SK-N-SH (cell line): ENCODE measurements at places on chromosomes 7 and 10. TPM values are rescaled to one million over a fixed set of nuclear protein-coding genes. Genes with fewer than 3 reads are reported as not detected.
A peak's percentile ranks its signal among the peaks of the same experiment; 100 is the strongest.

The MYO3A gene
- polyA plus RNA-seq: not detected in 2 replicates

The TMEM176A gene
- not detected in 2 replicates for polyA plus RNA-seq

The HECW1 gene
- not detected in 2 replicates for polyA plus RNA-seq

The GDF2 gene
- polyA plus RNA-seq: not detected in 2 replicates

The SYNPO2L gene
- 0.05 TPM in 1 of 2 replicates, not detected in the other for polyA plus RNA-seq

The CLEC5A gene
- polyA plus RNA-seq: not detected in 2 replicates

The SEMA3D gene
- polyA plus RNA-seq: 30.1 and 48.7 TPM in 2 replicates

The GNGT1 gene
- 0.15 TPM in 1 of 2 replicates, not detected in the other for polyA plus RNA-seq

The ZDHHC6 gene
- 12.5 and 20.7 TPM in 2 replicates for polyA plus RNA-seq

The PNLIPRP1 gene
- not detected in 2 replicates for polyA plus RNA-seq

The PLXDC2 gene
- 2.5 and 3.0 TPM in 2 replicates for polyA plus RNA-seq

DNA sequence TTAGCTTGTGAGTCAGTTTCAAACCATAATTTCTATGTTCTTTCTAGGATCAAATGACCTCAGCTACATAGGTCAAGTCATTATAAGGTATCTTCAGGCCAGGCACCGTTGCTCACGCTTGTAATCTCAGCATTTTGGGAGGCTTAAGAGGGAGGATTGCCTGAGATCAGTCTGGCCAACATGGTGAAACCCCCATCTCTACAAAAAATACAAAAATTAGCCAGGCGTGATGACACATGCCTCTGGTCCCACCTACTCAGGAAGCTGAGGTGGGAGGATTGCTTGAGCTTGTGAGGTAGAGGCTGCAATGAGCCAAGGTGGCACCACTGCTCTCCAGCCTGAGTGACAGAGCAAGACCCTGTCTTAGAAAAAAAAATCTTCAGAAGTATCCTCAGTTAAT, 362.3 kb downstream of the GATA3 start:
- DNase-seq: no peak

DNA sequence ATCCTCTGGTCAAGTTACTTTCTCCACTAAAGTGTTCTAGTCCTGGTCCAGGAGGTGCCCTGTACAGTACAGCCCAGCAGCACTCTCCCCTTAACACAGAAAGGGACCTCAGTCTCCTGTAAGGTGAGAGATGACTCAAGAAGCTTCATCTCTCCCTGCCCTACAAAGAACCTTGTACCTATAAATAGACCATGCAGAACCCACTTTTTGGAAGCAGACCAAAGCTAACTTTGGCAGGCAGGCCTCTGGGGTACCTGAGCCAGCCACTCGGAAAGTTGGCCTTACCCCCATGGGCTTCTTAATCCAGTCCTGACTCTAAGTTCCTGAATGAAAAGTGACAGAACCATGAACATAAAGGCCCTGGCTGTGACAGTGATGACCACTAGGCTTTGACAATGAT, 454.8 kb downstream of the KCNMA1 start:
- DNase-seq: no peak

GRCh38 chr7:43785420-43785819, 26.9 kb downstream of the BLVRA start:
- DNase-seq: no peak

DNA sequence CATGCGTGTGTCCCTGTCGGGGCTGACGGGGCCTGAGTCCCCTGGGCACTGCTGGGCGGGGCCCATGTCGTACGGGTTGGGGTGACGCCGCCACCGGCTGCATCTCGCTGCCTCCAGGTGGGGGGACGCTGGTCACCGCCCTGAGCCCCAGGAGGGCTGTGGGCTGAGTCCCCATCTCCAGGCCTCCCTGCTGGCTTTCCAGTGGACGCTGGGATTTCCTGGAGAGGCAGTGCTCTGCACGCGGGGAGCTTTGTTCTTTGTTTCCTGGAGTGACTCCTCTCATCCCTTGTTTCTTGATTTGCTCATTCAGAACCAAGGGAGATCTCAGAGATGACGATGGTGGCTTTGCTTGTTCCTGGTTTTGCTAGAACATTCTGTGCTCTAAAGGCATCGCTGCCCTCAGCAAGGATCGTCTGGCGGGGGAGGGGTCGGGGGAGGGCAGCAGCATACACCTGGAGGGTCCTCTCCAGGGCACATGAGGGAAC, 21.0 kb downstream of the PWWP2B start:
- peak; percentile 41 for DNase-seq

DNA sequence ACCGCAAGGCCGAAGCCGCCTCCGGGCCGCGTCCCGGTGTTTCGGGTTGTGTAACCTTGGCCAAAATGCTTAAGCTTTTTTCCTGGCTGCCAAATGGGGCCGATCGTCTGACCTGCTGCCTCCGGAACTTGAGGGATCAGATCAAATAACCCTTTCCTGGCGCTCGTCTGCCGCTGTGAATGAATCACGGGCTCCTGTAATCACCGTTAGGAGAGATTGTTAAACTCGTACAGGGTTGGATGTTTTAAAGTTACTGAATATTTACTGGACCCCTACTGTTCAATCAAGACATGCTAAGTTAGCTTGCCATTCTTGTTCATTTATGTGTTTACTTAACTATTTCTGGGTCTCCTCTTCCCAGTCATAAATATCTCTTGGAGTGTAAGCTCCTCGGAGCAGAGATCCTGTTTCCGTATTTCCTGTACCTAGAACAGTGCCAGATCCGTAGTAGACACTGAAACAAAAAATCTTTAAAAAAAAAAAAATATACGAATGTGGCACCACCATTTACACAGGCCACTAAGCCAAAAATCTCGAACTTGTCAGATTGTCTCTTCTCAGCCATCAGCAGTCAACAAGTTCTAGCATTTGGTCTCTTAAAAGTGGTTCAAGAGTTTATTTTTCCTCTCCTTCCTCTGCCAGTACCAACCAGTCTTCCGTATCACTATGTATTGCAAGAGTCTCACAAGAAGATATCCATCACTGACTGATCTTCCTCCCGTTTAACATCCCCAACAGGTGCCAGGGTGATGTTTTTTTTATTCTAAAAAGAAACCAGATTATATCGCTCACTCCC, 650 bp upstream of the TM9SF3 start:
- no peak for DNase-seq

- DNase-seq: no peak
These were observed 82.8 kb downstream of the VOPP1 start for GRCh38 chr7:55489552-55489951.

GRCh38 chr10:78784546-78784945, 284.2 kb upstream of the ZMIZ1 start:
- DNase-seq: no peak

DNA sequence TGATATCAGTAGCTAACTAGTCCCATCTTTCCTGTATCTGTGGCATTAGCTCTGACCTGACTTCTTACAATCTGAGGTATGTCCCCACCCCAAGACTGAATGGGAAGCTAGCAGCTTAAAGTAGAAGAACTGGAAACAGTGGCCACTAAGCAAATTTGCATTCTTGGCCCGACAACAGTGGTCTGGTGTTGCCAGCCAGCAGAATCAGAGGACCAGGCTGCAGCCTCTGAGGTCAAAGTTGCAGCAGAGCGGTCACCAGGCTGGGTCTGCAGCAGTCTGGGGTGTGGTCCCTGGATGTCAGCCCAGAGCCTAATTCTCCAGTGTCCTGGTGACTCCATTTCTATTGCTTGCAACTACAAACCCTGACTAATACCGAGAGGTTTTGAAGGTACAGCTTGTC, 26.3 kb downstream of the FAM107B start:
- DNase-seq: no peak

- no peak for DNase-seq
These were observed 500.9 kb upstream of the ZMIZ1 start for GRCh38 chr10:78567680-78568455.

- DNase-seq: no peak
These were observed 59.9 kb downstream of the MRPL32 start for GRCh38 chr7:42991913-42992591.

- no peak for DNase-seq
These were observed 36.3 kb downstream of the SMNDC1 start for GRCh38 chr10:110268442-110268841.

- DNase-seq: no peak
These were observed 49.5 kb downstream of the SGMS1 start for GRCh38 chr10:50574305-50574704.

DNA sequence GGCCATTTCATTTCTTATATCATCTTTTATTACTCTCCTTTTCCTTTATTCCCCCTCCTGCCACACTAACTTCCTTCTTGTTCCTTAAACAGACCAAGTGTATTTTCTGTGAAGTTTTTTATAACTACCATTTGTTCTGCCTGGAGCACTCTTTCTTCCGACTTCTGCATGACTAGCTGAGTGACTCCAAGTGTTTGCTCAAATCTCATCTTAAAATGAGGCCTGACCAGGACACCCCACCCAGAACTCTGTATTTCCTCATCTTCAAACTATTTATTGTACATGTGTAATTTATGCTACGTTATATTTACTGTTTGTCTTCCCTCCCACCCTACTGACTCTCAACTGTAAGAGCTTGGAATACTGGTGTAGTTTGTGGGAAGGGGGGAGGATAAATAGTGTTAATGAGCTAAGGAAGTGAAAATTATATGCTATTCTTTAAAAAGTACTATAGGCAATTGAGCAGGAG, 3.2 kb downstream of the MINDY3 start:
- DNase-seq: no peak

DNA sequence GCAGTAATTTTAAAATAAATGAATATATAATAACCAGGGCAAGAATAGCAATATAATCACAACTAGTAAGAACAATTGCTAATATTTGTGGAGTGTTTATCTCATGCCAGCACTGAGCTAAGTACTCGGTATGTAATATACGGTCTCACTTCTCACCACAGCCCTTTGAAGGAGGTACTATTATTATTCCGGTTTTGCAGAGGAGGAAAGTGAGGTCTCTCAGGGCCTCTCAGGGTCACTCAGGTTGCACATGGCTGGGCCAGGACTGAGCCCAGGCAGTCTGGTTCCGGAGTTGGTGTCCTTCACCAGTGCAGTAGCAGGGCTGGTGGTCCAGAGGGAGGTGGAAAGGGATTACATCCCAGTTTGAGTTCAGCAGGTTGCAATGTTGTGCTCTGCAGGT, 80.9 kb downstream of the CHN2 start:
- no peak for DNase-seq
